ENCODE measurements at places on chromosomes 2 and 18.
A peak's percentile ranks its signal among the peaks of the same experiment; 100 is the strongest.

GRCh38 chr2:239600001-239600593, 199.3 kb upstream of the HDAC4 start:
- no peak for DNase-seq

GRCh38 chr2:102438111-102438510, 15.2 kb downstream of the IL18RAP start:
- no peak for DNase-seq

- DNase-seq: no peak
Measured at GRCh38 chr2:27955384-27956161, 65.0 kb downstream of the BABAM2 start.

- no peak for DNase-seq
Measured at GRCh38 chr2:100184055-100184737, 41.8 kb upstream of the AFF3 start.

DNA sequence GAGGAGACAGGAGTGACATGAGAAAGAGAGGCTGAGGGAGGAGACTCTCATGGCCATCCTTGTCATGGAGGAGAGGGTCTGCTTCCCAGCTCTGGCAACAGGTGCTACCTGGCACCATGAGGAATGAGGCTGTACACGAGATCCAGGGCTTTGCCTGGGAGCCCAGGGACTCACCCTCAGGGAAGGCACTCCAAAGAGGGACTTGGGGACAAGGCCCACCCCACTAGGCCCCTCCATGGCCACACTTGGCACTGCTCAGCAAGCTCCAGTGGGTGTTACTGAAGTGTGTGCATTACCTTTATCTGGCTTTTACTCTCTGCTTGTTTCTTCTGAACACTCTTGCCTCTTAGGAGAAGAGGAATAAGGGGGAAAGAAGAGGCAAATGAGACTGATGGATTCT, 2.7 kb downstream of the CFAP65 start:
- no peak for DNase-seq

DNA sequence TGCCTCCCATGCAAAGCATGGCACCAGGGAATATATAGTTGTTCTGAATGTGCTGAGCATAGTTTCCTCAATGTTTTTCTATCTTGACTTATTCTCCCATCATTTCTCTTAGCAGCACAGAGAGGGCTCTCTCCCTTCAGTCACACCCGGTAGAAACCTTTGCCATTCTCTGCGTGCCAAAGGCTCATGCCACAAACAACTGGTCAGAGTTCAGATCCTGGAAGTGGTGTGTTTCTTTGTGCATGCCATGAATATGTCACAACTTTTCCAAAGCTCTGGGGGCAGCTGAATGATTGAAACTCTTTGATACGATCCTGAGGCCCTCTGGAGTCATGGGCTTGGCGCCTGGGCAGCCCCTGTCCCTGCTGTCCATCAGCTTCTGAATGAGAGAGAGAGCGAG, 28.0 kb upstream of the EDAR start:
- no peak for DNase-seq

GRCh38 chr2:163681745-163682144, 54.1 kb downstream of the FIGN start:
- no peak for DNase-seq

DNA sequence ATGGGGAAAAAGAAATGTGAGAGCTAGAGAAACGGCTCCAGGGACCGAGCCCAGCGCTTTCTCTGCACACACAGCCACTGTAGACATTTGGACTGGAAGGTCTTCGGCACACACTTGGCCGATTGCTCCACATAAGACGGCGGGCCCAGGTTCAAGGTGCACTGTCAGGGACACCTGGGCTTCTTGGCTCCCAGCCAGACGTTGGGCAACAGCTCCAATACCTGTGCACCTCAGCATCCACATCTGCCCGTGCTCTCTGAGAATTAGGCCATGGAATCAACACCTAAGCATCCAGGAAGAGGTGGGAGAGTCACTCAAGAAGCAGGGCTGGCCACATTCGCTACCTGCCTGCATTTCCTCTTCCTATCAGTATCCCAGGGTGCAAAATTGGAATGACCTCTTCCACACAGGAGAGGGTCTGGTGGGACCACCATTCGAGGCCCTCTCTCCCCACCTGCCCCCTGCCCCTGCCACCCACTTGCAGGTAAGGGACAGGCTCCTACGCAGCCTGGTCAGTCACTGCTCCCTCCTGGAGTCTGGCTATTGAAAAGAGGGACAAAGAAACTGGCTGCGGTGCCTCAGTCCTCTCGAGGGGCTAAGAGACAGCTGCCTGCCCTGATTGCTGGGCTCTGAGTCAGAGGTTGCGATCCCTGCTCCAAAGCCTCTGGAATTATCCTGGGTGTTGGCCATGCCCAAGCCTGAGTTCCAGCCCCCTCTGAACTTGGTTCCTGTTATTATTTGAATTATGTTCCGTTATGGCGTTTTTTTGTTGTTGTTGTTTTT, 40.1 kb upstream of the TAF1B start:
- peak; percentile 46 for DNase-seq

- DNase-seq: peak; percentile 78
Measured at GRCh38 chr2:158967731-158968395, 577 bp upstream of the TANC1 start.

GRCh38 chr18:28960146-28960545, 783.2 kb upstream of the CDH2 start:
- DNase-seq: no peak

DNA sequence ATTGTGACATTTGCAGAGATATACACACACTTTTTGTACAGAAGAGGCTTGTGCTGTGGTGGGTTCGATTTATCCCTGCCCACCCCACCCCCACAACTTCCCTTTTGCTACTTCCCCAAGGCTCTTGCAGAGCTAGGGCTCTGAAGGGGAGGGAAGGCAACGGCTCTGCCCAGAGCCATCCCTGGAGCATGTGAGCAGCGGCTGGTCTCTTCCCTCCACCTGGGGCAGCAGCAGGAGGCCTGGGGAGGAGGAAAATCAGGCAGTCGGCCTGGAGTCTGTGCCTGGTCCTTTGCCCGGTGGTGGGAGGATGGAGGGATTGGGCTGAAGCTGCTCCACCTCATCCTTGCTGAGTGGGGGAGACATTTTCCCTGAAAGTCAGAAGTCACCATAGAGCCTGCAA, 40.0 kb downstream of the STEAP3 start:
- no peak for DNase-seq

GRCh38 chr2:168404764-168405163, 51.3 kb upstream of the CERS6 start:
- no peak for DNase-seq

GRCh38 chr18:72419914-72420313, 124.2 kb downstream of the CBLN2 start:
- no peak for DNase-seq

- peak; percentile 45 for DNase-seq
Measured at GRCh38 chr18:34494359-34494696, 215.8 kb upstream of the DTNA start.

DNA sequence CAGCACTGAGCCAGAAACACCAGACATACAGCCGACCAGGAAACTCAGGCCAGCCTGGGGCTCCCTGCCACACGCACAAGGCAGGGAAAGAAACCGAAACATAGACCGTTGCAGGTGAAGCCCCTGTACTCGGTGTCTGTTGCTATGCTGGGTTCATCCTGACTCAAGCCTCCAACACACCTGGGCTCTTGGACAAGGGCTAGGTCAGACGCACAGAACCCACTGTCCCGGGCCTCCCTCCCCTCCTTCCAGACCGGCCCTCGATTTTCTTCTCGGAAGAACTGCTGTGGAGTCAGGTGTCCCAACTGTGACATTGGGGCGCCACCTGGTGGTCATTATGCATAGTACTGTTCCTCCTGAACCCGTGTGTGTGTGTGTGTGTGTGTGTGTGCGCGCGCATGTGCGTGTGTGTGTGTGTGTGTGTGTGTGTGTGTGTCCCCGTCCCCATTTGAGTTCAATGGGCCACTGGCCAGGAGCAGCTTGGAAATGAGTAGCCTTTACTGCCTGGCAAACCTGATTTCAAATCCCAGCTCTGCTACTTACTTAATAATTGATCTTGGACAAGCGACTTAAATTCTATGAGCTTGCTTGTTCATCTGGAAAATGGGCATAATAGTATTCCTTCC, 55.4 kb upstream of the GLI2 start:
- peak; percentile 91 for DNase-seq

- no peak for DNase-seq
Measured at GRCh38 chr18:22667616-22668422, 250.1 kb upstream of the CTAGE1 start.

DNA sequence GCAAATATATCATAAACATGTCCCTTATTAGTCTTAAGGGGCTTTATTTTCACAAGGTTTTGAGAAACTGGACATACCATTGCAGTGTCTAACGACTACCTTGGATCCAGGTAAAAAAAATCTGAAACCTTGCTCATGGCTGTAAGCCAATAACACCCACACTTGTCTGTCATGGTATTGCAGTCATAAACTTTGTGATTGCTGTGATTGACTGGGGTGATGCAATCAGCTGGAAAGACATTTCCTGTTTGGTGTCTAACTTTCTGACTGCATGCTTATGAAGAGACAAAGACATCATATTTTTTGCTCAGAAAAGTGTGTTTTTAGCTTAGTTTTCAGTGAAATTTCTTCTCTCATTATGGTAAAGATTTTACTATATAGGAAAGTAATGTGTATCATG, 635.0 kb downstream of the TSN start:
- DNase-seq: no peak

- DNase-seq: peak; percentile 60
Measured at GRCh38 chr2:164954954-164955701, at the start of gene SLC38A11. Gene SLC38A11, minus strand, starts transcription at chr2:164955525. Its CDS starts 278 bp downstream, at chr2:164955247.

- peak; percentile 91 for DNase-seq
Measured at GRCh38 chr2:126886211-126886915, 12.3 kb upstream of the TEX51 start.

Measured in ecto neural progenitor cell (in vitro differentiated cells).